Activated CD8-positive, alpha-beta T cell treated with anti-CD3 and anti-CD28 coated beads for 36 hours (primary cell): ENCODE measurements at places on chromosomes 5 and 9. TPM values are rescaled to one million over a fixed set of nuclear protein-coding genes. Genes with fewer than 3 reads are reported as not detected.

- no peak for DNase-seq
These were observed 47.0 kb upstream of the EGFLAM start for GRCh38 chr5:38211354-38211710.

- DNase-seq: no peak
These were observed 45.4 kb upstream of the RANBP3L start for GRCh38 chr5:36346896-36347690.

- DNase-seq: no peak
These were observed 29.1 kb downstream of the RORB start for GRCh38 chr9:74526215-74526614.

DNA sequence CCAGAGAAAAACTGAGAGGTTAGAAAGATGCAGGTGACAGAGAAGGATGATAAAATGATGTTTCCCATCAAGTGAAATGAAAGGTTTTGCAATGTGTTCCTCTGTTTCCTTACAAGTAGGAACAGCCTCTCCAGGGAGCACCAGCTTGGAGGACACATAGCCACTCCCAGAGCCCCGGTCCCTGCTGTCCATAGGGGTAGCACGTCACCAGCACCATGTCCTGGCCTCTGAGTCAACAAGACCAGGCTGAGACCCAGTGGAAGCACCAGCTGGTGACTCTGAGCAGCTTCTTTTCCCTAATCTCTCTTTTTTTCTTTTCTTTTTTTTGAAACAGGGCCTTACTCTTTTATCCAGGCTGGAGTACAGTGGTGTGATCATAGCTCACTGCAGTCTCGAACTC, 19.4 kb upstream of the HMCN2 start:
- DNase-seq: no peak

DNA sequence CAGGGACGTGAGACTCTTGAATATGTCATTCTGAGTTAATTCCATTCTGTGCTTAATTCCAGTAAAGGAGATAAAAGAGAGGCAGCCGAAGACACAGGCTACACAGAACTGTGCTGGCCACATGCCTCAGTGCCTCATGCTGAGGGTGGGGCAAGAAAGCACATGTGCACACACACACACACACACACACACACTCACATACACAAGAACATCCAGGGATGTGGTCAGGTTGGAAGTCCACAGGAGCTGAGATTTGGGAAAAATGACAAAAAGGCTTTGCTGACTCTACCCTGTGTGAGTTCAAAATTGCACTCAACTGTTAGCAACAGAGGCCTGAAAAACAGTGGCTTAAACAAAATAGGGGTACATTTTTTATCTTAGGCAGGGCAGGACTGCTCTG, 40.5 kb downstream of the ALG2 start:
- DNase-seq: no peak

- DNase-seq: no peak
These were observed 237.5 kb downstream of the CD180 start for GRCh38 chr5:66958980-66959641.

GRCh38 chr9:25742256-25742655, 64.0 kb upstream of the TUSC1 start:
- DNase-seq: no peak

The FRMD3 gene
- 0.27 TPM for total RNA-seq

The KCNN2 gene
- not detected for total RNA-seq

The SPINK7 gene
- total RNA-seq: not detected

The PTTG1 gene
- total RNA-seq: 132 TPM

The PCDHGB2 gene
- total RNA-seq: 0.11 TPM

The F2R gene
- total RNA-seq: 2.5 TPM

The GRM6 gene
- not detected for total RNA-seq

The CDC20B gene
- not detected for total RNA-seq
